Cardiac fibroblast (primary cell): ENCODE measurements at places on chromosomes 16 and 17.

DNA sequence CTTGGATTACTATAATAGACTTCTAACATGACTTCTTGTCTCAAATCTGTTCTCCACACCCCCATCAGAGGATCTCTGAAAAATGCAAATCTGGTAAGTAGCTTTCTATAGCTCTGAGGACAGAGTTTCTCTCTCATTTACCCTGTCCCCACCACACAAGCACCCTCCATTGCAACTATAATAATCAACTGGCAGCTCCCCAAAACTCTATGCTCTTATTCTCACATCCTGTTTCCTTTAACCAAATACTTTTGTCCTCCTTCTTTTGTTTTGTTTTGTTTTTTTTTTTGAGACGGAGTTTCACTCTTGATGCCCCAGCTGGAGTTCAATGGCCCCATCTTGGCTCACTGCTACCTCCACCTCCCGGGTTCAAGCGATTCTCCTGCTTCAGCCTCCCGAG is 73.4 kb downstream of the HELZ start:
- DNase-seq, result peak; percentile 10

DNA sequence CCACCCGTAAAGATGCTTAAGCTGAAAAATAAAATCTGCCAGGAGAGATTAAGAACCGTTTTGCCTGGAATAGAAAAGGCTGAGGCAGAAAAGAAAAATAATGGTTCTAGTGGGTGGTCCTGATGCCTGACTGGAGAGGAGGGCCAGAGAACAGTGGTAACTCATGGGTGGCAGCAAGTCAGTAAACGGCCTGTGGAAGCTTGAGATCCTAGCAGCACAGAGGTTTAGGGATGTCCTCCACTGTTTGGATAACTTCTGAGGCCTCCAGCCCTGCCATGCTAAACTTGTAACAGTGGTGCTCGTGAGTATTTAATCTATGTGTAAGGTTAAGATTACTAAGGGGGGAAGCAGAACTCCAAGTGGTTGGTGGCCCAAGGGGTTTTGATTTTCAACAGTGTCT is 21.2 kb upstream of the PHAF1 start:
- no peak for DNase-seq

GRCh38 chr16:2209258-2210008 is 1.2 kb downstream of the BRICD5 start:
- no peak for DNase-seq

- no peak for DNase-seq
Measured at GRCh38 chr16:88077328-88078108, 126.3 kb downstream of the BANP start.

DNA sequence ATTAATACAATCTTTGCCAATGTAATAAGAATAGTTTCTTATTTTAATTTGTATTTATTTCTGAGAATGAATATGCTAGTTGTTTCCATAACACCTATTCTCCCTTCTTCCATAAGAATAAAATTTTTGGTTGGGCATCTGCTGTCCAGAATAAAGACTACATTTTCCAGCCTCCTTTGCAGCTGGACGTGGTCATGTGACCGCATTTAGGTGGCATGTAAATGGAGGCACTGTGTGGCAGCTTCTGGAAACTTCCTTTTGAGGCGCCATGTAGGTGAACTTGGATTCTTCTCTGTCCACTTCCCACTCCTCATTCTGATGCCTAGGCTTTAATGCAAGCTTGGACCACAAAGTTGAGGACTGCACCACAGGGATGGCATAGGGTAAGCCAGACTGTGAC is 215.4 kb upstream of the AXIN2 start:
- no peak for DNase-seq

- DNase-seq, result no peak
Measured at GRCh38 chr17:41547378-41547841, 19.3 kb upstream of the KRT19 start.

DNA sequence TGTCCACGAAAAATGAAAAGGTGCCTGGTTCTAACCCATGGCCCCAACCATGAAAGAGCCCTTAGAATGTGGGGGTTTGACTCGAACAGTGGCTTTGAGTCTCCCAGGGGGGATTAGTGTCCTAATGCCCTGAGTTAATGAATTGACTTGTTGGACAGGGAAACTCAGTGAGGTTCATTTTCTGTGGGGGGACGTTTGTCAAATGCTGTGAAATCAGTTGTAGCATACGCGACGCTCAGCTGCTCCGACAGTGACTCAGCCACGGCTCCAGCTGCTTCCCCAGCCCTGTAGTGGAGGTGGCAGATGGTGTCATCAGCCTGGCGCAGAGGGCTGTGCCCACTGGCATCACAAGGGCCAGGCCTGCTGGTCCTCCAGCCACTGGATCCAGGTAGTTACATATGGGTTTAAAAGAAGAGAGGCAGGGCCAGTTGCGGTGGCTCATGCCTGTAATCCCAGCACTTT is 3.9 kb upstream of the TMEM235 start:
- DNase-seq, result no peak

DNA sequence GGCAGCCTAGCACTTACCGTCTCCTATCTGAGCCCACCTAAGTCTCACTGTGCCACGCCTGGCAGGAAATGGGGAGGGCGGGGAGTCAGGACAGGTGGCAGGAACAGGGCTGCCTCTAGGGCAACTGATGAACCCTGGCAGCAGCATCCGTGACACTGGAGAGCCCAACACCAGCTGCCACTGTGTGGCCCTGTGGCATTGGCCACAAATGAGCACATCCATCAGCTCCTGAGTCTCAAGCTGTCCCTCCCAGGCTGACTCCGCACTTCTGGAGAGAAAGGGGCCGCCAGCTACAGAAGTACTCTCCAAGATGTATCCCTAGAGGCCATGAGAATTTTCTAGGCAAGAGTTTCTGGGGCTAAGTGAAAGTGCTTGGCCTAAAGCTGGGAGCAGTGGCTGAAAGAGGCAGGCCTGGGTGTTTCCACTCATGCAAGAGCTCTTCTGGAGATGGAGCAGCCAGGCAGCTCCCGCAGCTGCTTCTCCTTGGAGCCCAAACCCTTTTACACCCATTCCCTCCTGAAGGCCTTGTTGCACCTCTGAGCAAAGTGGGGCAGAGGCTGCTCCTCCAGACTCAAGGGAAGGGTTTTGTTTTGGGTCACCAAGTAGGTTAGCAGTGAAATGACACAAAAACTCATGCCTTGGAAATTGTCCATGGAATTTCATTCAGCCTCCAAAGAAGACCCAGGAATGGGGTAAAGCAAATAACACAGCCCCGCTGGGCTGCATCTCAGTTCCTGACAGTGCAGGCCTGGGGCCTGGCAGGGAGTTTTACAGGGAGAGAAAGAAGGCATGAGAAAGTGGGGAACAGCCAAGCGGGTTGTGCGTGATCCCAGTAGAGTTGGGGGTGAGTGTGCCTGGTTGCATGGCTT is 25.8 kb downstream of the PEMT start:
- no peak for DNase-seq

DNA sequence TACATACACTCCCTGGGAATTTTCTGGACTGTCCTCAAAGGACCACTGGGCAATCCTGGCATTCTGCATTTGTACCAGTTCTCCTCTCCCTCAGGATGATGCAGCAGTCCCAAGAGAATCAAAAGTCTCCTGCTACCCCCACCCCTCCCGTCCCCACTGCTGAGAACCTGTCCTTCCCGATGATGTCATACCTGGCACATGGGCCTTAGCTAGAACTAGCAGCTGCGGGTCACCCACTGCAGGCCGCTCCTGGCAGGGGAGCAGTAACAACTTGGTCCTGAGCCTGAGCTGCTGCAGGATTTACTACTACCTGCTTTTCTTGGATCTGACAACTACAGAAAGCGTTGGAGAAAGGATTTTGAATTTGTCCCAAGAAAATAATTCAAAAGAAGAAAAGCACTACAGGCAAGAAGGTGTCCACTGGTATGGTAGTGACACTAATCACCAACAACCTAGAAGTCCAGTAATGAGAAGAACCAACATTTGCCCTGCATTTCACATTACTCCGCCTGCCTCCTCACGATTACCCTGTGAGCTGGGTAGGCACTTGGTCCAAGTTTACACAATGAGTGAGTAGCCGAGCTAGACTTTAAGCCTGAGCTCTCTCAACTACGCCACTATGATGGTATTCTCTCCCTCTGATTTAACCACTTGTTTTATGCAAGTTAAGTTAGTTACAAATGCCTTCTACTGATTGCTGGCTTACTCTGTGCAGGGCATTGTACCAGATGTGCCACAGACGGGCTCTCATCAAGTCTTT is 55.3 kb upstream of the ETV4 start:
- DNase-seq, result no peak

DNA sequence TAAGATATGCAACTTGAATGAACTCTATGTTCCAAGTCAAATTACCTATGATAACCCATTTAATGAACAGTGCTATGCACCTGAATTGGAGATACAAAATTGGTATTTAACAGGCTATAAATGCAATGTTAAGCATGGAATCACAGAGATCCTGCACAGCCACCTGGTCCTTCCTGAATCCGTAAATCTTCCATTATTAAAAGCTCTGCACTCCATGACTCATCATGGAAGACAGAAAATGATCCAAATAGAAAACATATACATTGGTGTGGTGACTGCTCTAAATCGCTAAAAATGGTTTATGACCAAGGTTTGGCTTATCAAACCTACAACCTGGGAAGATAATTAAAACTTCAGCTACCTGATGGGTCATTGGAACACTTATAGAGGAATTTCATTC is 45.3 kb downstream of the GLG1 start:
- DNase-seq, result no peak

- peak; percentile 76 for DNase-seq
Measured at GRCh38 chr17:64028874-64029464, 8.5 kb upstream of the ICAM2 start.

GRCh38 chr16:71504901-71505300 is 15.8 kb upstream of the ZNF19 start:
- no peak for DNase-seq

DNA sequence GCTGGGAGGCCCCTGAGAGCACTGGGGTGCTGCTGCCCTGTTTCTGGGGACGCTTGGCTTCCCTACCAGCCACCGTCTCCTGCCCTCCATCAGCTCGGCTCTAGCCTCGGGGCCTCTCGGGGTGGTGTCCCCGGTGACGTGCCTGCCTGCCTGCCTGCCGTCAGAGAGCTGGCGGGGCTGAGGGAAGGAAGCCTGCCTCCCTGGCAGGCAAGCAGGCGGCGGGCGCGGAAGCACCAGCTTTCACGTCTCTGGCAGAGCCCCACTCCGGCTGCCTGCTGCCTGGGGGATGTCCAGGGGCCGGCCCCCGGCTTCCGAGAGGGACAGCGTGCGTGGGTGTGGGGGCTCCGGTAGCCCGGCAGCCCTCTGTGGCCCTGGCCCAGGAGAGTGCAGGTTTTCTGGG is 9.3 kb downstream of the CENPX start:
- no peak for DNase-seq

DNA sequence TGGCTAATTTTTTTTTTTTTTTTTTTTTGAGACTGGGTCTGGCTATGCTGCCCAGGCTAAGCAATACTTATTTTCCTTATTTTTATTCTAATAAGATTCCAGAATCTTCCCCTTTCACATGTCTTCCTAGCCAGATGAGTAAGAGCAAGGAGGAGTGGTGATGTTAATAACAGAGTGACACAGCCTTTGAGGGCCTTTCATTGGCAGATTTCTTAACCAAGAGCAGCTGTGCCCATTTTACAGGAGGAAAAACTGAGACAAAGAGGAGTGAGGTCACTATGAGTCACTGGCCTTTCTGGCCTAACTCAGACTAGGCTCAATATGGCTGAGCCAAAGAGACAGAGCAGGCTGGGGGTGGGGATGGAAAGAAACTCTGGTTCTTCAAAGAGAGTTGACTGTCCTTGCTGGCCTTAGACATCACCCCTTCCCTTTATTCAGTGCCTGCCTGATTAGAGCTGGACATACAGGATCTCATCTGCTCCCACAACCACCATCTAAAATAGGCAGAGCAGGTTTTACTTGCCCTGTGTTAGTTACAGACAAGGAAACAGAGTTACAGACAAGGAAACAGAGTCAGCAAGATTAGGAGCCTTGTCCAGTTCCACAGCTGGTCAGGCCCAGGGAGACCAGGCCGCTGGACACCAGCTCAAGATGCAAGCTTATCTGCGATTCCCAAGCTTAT is 50.0 kb upstream of the TOB1 start:
- DNase-seq, result no peak

DNA sequence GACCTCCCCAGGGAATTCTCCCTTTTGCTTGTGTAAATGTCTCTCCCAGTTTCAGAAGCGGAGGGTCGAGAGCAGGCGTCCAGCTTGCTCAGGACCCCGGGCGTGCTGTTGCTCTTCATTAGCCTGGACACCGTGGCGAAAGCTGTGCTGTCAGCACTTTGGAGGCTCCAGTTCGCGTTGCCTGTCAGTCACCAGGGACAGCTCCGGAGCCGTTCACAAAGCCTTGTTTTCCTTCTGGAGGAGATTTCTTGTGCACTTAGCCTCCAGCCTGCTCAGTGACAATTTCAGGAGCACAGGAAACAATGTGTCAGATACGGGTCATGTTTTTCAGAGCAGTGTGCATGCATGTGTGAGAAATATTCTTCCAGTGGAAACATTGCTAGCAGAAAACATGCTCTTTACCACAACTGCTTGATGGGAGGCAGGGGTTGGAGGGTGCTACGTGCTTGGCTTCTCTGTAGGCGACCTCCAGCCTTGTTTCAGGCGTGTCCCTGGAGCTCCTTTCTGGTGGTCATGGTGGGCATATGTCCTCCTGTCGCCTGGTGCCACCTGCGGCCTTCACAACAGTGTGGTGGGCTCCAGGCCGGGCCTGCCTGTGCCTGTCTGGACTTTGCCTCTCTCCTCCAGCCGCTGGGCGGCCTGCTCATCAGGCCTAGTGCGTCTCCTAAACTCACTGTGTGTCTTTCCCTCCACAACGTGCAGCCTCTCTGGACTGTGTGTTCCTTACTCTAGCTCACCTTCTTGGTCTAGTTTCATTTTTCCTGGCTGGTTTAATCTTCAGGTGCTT is 29.0 kb downstream of the ZNF750 start:
- no peak for DNase-seq

GRCh38 chr17:12328204-12328603 is 307.5 kb downstream of the MAP2K4 start:
- DNase-seq, result no peak

GRCh38 chr17:28549236-28550132 is 2.9 kb downstream of the UNC119 start:
- no peak for DNase-seq

- peak; percentile 54 for DNase-seq
Measured at GRCh38 chr17:35947156-35947585, 3.7 kb upstream of the LYZL6 start.

DNA sequence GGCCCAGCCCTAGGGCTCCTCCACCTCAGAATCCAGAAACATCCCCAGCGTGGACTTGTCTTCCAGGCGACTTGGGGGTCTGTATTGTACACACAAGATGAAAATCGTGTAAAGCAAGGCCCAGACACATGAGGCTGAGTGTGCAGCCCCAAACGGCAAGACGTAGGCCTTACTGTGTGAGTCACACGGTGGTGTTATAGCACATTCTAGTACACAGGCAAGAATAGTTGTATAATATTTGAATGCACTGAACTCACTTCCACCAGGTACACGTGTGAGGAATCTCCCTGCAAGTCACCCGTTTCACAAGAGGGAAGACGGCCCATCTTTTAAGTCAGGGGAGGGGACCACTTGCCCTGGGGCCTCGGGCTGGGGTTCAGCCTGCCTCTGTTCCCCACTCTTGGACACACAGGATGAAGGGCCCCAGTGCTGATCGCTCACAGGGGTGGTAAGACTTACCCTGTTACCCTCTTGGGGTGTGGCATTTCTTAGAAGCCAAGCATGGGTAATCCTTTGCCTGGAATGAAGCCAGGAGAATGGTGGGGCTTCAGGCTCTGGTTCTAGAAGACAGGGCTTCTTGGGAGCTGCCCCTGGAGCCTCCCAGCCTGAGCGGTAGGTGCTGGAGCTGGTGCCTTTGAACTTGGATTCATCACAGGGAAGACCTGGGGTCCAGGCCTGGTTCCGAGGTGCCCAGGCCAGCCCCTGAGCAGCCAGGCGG is 71.3 kb downstream of the SREBF1 start:
- DNase-seq, result no peak
